ENCODE measurements at places on chromosomes 7 and 10.

DNA sequence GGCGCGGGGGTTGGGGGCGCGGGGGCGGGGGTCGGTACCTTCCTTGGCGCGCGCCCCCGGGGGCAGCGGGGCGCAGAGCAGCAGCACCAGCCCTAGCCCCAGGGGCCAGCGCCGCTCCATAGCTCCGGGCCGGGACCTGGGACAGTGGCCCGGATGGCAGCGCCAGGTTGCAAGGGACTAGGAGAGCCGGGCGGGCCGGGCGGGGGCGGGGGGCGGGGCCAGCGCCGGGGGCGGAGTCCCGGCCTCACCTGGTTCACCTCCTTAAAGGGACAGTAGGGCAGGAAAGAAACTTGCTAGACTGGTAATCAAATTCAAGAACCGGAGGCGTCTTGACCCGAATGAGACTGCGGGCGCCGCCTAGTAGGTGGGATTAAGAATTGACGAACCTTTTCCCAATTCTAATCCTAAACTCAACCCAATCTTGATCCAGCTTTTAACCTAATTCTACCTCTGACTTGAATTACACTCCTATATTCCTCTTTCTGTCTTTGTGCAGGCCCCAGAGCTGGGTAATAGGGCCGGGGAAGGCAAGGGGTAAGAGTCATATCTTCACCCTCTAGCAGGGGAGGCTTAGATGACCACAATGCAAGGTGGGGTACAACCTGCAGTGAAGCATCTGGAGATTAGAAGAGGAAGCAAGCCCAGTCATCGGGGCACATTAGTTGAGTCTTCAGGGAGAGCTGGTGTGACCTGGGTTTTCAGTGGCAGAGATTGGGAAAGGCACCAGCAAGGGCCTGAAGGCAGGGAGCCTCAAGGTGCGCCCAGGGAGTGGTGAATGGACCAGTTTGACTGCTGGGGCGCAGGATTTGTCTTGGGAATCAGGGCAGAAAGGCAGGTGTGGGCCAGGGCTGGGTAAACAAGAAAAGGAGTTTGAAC lies at the start of gene EPHA1:
Gene EPHA1, minus strand, starts transcription at position 171 of the 876 bp plus-strand sequence. Its CDS starts 51 bp downstream, at position 120.
- H3K4me3 ChIP-seq: peak within 1 kb of the TSS; percentile 33
- H3K27ac ChIP-seq: no peak within 1 kb of the TSS
- peaks cover 44% of the 10 kb centered on the region for H3K4me1 ChIP-seq

DNA sequence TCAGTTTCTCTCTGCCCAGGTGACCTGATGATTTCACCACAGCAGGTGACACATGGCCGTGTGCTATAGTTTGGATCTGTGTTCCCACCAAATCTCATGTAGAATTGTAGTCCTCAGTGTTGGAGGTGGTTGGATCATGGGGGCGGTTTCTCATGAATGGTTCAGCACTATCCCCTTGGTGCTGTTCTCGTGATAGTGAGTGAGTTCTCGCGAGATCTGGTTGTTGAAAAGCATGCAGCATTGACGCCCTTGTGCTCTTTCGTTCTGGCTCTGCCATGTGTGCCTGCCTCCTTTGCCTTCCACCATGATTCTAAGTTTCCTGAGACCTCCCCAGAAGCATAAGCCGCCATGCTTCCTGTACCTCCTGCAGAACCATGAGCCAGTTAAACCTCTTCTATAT lies 85.2 kb upstream of the C1QL3 start:
- no peaks in the 10 kb centered on the region for H3K4me1 ChIP-seq
- H3K4me3 ChIP-seq: no peak overlapping the region
- no peak for DNase-seq
- H3K27ac ChIP-seq: no peak overlapping the region
- no peaks in the 10 kb centered on the region for H3K36me3 ChIP-seq

DNA sequence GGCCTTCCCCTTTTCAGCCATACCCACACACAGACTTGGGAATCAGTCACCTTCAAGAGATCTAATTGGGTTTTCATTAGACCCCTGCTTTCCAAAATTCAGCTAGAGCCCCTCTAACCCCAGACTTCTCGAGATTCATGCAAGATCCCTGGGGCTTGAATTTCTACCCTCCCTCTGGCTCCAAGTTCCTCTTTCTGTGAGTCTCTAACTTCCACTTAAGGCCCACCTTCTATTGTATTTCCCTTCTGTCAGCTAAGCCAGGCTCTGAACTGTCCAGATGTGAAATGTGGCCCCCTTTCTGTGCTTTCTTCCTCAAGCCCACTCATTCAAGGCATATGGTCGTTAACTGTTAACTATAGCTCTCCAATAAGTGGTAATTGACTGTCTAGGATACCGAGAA lies 132.2 kb downstream of the ZNF365 start:
- DNase-seq: no peak
- H3K27me3 ChIP-seq: no peaks in the 10 kb centered on the region
- no peak overlapping the region for H3K27ac ChIP-seq
- H3K36me3 ChIP-seq: no peaks in the 10 kb centered on the region

GRCh38 chr7:152074673-152075072 lies 49.2 kb downstream of the GALNT11 start:
- no peak overlapping the region for H3K27ac ChIP-seq
- no peaks in the 10 kb centered on the region for H3K27me3 ChIP-seq
- H3K36me3 ChIP-seq: no peaks in the 10 kb centered on the region
- H3K4me1 ChIP-seq: no peaks in the 10 kb centered on the region
- no peak for DNase-seq

GRCh38 chr7:3009086-3009485 lies 34.6 kb downstream of the CARD11 start:
- no peaks in the 10 kb centered on the region for H3K27me3 ChIP-seq
- H3K36me3 ChIP-seq: no peaks in the 10 kb centered on the region
- no peak for DNase-seq
- H3K4me3 ChIP-seq: no peak overlapping the region

DNA sequence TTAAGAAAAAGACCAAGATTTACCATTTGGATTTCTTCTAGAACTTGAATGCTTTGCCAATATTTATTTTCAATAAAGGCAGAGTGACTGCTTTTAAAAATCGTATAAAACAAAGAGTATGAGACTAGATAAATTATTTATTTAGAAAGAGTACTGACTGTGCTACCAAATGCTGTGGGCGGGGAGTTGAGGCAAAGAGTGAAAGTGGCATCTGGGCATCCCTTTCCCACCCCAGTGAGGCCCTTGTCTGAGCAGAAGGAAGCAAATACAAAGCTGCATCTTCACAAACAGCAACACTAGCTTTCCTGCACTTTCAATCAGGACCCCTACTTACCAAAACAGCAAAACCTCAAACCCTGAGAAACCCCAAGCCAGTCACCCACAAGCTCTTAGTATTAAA lies 34.9 kb downstream of the ITGB1 start:
- no peaks in the 10 kb centered on the region for H3K4me1 ChIP-seq
- no peak overlapping the region for H3K4me3 ChIP-seq
- no peaks in the 10 kb centered on the region for H3K27me3 ChIP-seq

DNA sequence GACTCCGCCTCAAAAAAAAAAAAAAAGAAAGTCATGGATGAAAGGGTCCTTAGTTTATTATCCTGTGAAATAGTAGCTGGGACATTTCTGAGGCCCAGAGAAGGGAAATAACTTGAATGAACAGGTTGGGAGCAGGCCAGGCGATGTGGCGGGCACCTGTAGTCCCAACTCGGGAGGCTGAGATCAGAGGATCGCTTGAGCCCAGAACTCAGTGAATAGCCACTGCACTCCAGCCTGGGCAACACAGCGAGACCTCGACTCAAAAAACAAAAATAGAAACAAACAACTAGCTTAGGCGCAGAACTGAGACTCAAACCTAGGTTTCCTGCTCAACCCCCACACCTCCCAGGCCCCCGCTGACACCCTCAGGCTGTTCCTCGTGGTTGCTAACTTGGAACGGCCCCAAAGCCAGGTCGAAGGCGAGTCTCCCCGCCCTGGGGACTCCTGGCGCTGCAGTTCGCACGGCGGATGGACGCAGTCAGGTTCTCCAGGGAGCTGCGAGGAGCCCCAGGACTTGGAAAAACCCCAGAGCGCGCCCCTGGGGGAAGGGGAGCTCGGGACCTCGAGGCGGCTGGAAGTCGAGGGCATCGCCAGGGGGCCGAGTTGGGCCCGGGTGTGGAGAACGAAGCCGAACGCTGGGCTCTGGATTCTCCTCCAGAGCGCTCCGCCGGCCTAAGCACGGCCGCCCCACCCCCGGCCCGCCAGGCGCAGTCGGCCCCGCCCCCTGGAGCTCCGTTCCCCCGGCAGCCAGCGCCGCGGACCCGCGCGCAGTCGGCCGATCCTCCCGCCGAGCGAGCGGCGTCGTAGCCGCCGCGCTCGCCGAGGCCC lies at the start of gene STOX1:
Gene STOX1, plus strand, starts transcription at position 768 of the 828 bp plus-strand sequence. CDS start 93 bp downstream, outside the sequence.
- no peaks in the 10 kb centered on the region for H3K36me3 ChIP-seq
- H3K4me1 ChIP-seq: no peaks in the 10 kb centered on the region
- peak within 1 kb of the TSS; percentile 49 for H3K4me3 ChIP-seq
- peak; percentile 79 for DNase-seq
- no peaks in the 10 kb centered on the region for H3K27me3 ChIP-seq
- H3K27ac ChIP-seq: no peak within 1 kb of the TSS

- H3K27me3 ChIP-seq: no peaks in the 10 kb centered on the region
- DNase-seq: no peak
- no peak overlapping the region for H3K4me3 ChIP-seq
Observed at GRCh38 chr7:25792586-25792985, 359.4 kb upstream of the NFE2L3 start.
